ENCODE measurements at places on chromosomes 7 and 10.
A peak's percentile ranks its signal among the peaks of the same experiment; 100 is the strongest.

- DNase-seq, result no peak
These were observed 96.6 kb downstream of the SNX10 start for GRCh38 chr7:26388256-26388655.

DNA sequence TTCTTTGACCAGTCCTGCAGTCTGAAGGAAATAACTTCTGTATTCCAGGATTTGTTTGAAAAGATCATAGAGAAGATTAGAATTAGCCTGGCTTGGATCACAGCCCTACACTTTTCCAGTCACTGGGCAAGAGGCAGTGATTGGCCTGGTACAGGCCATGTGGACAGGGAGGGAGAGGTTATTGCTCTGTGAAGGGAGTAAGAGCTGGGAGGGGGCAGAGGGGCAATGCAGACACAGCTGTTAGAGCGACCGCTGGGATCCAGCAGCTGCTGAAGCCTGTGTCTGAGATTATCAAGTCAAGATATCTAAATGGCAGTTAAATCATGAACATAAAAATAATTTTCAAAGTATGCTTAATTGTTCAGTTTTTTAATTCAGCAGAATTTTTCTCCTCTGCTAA lies 257.3 kb downstream of the SDK1 start:
- DNase-seq, result no peak

- DNase-seq, result peak; percentile 85
These were observed at the start of gene SHTN1 for GRCh38 chr10:117005026-117005526. Gene SHTN1, minus strand, starts transcription at chr10:117005187. Its CDS starts 108 bp downstream, at chr10:117005079.

DNA sequence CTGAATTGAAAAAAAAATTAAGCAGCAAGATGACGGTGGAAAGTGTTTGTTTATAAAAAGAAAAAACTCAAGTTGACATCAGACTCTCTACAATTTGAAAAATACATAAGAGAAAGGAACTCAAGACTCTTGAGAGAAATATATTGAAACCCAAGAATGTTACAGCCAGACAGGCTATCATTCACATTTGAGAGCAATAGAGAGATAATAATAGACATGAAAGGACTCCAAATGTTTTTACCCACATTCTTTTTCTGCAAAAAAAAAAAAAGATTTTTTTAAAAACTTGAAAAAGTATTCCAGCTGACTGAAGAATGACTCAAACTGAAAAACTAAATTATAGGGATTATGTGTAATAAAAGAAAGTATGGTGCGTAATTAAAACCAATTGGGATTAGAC lies 532.4 kb downstream of the INHBA start:
- DNase-seq, result no peak

- DNase-seq, result no peak
These were observed 349.8 kb downstream of the TCERG1L start for GRCh38 chr10:130961506-130962239.

DNA sequence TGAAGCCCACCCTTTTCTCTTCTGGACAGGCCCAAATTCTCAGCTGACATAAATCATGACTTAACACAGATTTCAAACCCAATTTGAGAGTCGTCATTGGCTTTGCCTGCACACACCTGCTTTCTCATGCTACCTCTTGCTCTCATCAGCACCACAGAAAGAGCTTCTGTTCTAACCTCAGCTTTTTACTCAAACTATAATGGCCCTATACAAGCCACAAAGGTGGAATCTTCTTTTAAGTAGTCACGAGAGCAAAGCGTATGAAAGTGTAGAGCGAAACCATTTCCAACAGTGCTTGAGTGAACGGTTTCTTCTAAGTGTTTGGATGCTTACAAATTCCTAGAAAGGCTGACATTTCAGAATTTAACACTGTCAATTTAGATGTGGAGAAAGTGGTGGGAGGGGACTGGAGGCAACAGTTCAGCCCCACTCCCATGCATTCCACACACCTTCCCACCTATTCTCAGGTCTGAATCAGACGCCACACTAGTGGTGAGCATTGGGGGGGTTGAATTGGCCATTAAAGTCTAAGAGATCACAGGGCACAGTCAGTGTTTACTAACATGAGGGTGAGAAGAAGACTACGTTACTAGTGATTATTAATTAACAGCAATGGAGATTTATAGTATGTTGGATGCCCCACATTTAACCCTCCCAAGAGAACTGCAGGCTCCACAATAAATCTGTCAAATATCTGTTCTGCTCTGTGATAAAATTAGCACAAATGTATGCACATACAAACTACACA lies 114.0 kb downstream of the PRKCQ start:
- DNase-seq, result no peak

DNA sequence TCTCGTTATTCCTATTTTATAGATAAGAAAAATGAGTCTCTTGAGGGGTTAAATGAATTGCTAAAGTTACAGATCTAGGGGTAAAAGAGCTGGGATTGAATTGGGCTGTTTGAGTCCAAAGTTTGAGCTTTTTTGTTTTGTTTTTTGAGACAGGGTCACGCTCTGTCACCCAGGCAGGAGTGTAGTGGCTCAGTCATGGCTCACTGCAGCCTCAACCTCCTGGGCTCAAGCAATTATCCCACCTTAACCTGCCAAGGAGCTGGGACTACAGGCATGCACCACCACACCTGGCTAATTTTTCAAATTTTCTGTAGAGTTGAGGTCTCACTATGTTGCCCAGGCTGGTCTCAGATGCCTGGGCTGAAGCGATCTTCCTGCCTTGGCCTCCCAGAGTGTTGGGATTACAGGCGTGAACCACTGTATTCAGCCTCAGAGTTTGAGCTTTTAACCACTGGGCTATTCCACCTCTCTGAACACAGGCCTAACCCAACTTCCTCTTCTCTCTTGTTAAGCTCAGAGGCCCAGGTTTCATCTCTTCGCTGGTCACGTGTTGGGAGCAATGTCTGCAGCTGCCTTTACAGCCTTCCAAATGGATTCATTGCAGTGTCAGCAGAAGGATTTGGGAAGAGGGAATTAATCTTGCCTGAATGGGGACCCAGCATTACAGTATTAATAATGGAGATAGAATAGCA lies 8.0 kb downstream of the SUFU start:
- no peak for DNase-seq

GRCh38 chr10:67827811-67828210 lies 10.2 kb downstream of the DNAJC12 start:
- DNase-seq, result no peak

DNA sequence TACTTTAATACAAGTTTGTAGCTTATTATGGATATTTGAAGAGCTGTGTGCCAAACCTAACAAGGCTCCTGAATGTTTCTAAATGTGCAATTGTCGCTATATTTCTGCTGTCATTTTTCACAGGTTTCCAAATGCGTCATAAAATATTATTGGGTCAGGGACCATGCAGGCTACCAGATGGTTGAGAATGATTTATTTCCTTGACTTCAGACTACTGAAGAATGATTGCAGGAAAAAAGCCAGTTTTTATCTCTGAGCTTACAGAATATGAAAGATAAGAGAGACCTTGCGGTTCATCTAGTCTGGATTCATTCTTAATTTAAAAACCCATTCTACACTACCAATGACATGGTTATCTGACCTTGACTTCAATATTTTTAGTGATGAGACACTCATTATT lies 55.2 kb downstream of the TSPAN12 start:
- peak; percentile 59 for DNase-seq

- DNase-seq, result no peak
These were observed 40.8 kb downstream of the EPDR1 start for GRCh38 chr7:37961251-37961650.

DNA sequence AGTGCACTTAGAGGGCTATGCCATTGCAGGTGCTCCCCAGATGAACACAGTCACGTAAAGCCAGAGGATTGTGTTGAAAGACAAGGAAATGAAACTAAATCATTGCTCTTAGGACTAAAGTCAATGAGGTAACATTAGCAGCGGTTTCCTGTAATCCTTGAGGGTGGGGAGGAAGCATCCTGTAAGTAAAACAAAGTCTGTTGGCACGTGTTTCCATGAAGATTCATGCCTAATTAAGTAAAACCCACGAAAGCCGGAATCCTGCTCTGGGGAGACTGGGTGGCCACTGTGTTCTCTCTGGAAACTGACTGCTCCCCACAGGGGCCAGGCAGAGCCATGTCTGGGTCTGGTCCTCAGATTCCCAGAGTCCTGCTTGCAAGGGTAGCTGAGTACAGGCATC lies 18.3 kb downstream of the STEAP1B start:
- no peak for DNase-seq

- no peak for DNase-seq
These were observed 842.5 kb downstream of the GRID1 start for GRCh38 chr10:85524001-85524666.

DNA sequence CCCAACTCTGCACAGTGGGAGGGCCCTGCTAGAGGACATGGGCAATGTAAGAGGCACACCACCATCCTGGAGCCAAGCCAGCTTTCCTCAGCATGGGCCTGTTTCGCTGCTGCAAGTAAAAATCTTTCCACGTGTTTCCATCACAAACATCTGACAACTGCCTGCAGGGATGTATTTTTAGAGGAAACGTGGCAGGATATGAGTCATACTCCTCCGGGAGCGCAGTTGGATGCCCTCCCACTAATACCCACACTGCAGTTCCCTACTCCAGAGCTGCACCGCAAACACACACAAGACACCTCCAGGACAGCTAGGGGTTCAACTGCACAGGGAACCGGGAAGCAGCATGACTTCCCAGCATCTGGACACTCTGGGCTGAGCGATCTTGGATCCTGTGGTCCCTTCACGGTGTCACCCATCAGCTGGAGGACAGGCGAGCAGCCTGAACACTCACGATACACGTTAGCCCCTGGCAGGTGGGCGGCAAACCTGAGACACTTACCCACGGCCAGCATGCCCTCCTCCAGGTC lies 26.1 kb downstream of the PLAC9 start:
- DNase-seq, result peak; percentile 46

- no peak for DNase-seq
These were observed 32.5 kb downstream of the LAMB4 start for GRCh38 chr7:108097703-108098102.

DNA sequence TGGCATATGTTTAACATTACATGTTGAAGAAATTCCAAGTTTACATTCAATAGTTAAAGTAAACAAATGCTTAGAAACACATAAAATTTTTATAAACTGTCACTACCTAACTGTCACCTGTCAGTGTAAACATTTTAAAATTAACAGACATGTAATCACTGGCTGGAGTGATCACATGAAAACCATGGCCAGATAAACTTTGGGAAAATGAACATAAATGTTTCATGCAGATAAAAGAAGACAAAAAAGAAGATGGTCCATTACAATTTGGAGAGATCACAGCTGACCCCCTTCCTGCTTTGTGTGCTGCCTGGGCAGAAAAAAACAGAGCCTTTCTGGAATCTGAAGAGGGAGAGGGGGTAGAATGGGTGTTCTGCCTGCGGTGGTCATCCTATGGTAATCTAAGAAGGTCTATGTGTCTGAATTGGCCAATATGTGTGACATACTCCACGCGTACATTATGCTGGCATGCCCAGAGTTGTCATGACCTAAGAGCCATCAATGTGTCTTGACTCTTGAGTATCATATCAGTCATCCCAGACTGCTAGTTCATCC lies 57.5 kb upstream of the MEOX2 start:
- DNase-seq, result no peak

DNA sequence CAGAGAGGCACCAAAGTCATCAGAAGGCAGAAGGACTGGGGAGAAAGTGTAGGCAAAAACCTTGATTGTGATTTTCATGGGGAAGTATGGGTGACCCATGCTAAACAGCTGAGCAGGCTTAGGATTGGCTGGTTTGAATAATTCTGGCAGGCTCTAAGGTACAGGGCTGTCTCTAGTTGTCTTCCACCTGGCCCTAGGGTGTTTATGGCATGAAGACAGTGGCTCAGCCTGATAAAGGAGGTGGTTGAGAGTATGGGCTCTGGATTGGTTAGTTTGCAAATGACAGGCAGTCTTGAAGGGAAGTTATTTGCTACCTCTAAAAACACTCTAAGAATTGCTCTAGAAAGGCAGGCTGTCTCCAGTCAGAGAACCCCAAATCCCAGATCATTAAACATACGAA lies 100.3 kb downstream of the STRA8 start:
- DNase-seq, result no peak

- DNase-seq, result no peak
These were observed 126.8 kb downstream of the SKIDA1 start for GRCh38 chr10:21398563-21399231.

DNA sequence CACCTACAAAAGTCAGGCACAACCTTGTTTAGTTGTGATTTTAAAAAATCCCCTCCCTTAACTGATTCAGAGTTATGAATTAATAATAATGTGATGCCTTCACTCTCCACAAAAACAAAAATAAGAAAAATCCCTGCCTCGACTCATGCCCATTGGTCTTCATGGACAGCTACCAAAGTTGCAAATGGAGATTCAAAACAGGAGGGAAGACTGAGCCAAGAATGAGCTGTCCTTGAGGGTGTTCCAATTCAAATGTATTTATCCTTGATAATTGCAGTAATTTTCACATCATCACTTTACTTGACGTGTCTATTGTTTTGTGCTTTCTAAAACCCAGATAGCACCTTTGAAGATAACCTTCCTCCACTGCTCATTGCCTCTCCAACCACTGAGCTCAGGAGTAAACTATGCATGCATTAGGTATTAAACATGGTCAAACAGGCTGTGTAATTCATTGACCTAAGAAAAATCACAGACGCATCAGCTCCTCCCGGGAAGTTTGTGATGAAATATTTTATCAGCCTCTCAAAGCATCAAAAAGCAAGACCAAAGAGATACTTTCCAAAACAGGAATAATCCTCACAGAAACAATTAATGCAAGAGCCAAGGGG lies 712.7 kb upstream of the IGFBP3 start:
- DNase-seq, result no peak

DNA sequence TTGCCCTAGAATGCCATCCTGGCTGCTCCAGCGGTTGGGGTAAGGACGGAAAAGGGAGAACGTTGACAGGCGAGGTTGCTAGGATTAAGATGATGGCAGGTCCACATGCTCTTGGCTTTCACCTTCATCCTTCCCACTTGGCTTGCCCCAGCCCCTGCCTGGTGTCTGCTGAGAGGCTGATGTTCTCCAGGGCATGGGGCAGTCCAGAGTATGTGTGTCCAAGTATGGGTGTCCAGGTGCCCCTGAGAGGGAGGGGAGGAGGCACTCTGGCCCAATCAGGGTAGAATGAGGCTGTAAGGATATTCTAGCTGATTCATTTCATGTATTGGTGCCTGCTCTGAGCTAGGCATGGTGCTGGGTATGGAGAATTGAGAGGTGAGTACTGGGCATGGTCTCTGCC lies 12.6 kb downstream of the NEURL1 start:
- DNase-seq, result no peak

GRCh38 chr7:155192961-155193640 lies 104.6 kb upstream of the INSIG1 start:
- no peak for DNase-seq

- no peak for DNase-seq
These were observed 28.1 kb upstream of the RPA3 start for GRCh38 chr7:7746458-7746857.

DNA sequence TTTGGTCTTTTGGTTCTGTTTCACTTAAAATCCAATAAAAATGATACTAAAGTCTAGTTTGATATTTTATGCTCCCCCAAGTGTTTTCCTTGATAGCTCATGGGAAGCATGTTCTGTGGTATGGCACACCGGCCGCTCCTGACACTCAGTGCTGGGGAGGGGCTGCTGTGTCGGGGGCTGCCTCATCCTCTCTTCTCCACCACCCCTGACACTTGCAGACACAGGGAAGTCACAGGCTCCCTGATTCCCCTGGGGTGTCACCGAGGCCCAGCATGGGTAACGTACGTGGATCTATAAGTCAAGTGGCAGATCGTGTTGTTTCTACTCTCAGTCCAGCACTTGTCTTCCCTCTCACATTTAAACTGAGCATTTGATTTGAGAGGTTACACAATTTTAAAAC lies 508.6 kb downstream of the TNS3 start:
- no peak for DNase-seq
